Memory B cell (primary cell): ENCODE measurements at places on chromosomes 6 and 20.

GRCh38 chr20:13337090-13337784 is 116.2 kb downstream of the ISM1 start:
- no peak for DNase-seq

- no peak for DNase-seq
Measured at GRCh38 chr20:20261159-20261558, 106.7 kb upstream of the INSM1 start.

- DNase-seq, result no peak
Measured at GRCh38 chr6:140824595-140824994, 1308.1 kb upstream of the GJE1 start.

GRCh38 chr6:11722220-11722619 is 56.4 kb downstream of the ADTRP start:
- DNase-seq, result no peak

GRCh38 chr6:46367354-46368168 is 123.7 kb downstream of the RCAN2 start:
- DNase-seq, result no peak

GRCh38 chr6:97187951-97188350 is 95.1 kb downstream of the MMS22L start:
- DNase-seq, result no peak

DNA sequence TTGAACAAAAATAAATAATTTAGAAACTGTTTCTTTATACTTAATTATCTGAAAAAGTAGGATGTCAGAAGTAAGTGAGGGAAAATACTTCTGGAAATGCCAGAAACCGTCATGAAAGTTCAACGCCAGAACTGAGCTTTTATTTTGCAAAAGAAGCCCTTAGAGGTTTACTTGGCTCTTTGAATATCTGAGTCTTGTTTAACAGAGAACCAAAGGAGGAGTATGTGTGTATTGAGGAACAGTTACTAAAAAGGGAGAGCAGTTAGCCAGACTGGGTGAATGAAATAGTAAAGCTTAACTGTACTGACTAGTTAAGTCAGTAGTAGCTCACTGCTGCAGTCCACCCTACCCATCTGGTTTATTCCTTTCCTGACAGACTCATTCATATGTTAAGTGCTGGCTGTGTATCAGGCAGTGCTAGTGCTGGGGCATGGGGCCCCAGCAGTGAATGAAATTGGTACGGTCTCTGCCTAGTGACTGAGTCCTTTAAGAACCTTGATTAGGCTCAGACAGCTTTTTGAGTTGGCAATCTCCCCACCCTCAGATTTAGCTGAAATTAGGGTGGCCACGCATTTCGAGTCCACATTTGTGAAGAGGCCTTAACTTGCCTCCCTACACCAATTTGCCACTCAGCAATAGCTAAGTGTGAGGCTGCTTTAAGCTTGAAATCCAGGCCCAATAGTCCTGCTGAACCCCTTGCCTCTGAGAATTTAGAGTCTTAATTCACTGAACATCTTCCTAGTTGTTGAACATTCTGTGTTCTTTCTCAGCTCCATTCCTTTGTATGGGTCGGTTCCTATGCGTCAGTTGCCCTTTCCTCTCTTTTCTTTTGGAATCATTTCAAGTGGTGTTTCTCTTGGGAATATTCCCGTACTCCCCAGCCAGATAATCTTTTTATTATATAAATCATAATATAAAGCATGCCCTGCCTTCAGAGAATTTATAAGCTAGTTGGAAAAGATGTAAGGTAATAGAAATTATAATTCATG is 20.2 kb downstream of the MAP3K4 start:
- DNase-seq, result no peak

- DNase-seq, result no peak
Measured at GRCh38 chr6:75126518-75126917, 79.3 kb downstream of the COL12A1 start.

DNA sequence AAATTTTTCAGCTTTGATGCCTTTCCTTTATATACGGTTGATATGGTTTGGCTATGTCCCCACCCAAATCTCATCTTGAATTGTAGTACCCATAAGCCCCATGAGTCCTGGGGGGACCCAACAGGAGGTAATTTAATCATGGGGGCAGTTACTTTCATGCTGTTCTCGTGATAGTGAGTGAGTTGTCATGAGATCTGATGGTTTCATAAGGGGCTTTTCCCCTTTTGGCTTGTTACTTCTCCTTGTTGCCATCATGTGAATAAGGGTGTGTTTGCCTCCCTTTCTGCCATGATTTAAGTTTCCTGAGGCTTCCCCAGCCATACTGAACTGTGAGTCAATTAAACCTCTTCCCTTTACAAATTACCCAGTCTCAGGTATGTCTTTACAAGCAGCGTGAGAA is 66.8 kb downstream of the ARHGAP18 start:
- no peak for DNase-seq

GRCh38 chr20:56516631-56517030 is 7.9 kb upstream of the FAM209A start:
- no peak for DNase-seq

GRCh38 chr6:158772172-158772571 is 47.0 kb downstream of the EZR start:
- no peak for DNase-seq
